Inflammatory macrophage (primary cell): ENCODE measurements at places on chromosomes 16 and 17.

DNA sequence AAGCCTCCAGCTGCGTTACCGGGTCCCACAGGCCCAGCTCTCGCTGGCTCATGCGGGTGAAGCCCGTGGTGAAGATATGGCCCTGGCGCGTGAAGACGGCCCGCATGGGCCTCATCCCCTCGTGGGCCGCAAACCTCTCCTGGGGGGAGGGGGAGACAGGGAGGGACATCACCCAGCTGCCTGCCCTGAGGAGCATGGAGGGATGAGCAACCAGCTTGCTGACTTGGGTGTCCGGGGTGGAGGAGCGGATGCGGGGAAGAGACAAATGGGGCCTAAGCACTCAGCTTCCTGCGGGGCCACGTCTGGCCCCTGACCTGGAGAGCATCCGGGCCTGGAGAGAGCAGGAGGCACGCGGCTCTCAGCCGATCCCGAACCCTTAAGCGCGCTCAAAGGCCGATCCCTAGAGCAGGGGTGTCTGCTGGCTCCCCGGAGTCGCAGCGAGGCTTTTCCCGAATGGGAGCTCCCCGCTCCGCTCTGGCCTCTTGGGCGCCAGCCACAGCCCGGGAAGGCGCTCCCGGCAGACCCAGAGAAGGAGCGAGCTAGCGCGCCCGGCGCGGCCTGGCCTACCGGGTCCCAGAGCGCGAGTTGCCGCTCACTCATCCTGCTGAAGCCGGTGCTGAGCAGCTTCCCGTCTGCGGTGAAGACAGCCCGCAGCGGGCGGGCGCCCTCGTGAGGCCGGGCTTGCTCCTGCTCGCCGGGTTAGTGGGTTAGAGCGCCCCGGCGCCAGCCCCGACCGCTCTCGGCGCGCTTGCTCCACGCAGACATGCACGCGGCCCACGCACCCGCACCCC is 5.0 kb downstream of the CORO6 start:
- DNase-seq: peak; percentile 77

DNA sequence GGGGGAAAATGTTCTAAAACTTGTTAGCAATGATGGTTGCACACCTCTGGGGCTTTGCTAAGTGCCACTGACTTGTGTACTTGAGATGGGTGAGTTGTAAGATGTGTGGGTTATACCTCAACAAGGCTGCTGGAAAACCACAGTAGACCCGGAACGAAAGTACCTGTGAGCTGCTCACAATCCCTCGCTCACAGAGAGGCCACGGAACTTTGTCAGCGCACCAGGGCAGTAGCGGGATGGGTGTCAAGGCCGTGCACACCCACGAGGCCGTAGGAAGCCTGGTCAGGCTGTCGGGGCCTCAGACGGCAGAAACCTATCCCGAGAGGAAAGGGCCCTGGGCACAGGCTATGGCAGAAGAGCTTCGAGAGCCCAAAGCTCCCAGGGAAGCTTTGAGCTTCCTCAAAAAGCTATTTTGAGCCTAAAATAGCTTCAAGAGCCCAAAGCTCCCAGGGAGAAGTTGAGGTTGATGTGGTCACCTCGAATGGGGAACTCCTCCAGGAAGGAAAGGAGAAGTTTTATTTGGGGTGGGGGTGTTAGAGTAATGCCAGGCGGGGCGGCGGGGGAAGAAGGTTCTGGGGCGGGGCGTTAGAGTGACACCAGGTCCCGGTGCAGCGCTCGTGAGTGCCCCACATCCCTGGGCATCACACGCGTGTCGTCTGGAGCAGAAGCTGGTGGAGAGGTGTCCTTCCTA is 19.0 kb downstream of the CBFA2T3 start:
- peak; percentile 96 for DNase-seq

DNA sequence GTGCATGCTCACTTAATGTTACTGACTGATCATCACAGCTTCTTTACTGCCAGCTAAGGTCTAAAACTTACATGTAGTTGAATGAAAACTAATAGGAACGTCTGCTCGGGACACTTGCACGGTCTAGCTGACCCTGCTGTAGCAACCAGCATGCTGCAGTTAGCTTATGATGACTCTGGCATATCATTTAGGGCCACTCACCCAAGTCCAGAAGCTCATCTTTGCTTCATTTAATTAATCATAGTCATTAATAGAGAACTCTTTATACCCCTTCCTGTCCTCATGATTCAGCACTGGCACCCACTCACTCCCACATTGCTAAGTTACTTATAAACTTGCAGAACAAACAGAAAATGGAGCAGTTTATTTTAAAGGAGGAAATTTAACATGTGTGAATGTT is 136.3 kb downstream of the NLK start:
- DNase-seq: peak; percentile 67

DNA sequence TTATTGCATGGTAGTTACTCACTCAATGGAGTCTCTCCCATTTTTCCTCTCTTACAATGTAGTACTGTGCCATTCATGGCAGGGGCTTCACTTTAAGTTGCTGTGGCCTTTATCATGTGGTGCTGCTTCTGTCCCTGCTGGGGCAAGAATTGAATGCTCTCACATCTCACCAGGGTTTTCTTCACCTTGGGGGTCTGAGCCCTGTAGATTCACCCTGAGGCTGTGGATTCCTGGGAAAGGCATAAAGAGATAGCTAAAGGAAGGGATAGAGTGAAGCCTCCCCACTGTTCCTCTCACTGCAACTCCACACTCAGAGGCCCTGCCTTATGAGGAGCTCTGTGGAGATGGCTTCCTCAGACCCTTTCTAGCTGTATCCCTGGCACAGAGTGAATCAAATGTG is 178.5 kb upstream of the GOT2 start:
- no peak for DNase-seq

DNA sequence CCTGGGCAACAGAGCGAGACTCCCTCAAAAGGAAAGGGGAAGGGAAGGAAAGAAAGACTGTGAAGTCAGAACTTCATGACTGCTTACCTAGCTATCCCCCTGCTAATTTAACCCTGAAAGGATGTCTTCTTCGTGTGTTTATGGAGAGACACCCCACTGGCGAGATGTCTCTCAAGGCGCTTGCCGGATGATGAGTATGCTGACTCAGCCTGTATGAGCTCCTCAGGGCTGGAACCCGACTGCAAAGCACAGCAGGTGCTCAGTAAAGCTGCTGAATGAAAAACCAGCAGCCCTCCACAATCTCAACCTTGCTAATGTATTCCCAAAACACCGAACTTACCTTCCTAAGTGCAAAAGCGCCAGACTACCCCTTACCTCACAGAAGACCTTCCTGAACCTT is 2.3 kb downstream of the ANKFY1 start:
- DNase-seq: no peak

DNA sequence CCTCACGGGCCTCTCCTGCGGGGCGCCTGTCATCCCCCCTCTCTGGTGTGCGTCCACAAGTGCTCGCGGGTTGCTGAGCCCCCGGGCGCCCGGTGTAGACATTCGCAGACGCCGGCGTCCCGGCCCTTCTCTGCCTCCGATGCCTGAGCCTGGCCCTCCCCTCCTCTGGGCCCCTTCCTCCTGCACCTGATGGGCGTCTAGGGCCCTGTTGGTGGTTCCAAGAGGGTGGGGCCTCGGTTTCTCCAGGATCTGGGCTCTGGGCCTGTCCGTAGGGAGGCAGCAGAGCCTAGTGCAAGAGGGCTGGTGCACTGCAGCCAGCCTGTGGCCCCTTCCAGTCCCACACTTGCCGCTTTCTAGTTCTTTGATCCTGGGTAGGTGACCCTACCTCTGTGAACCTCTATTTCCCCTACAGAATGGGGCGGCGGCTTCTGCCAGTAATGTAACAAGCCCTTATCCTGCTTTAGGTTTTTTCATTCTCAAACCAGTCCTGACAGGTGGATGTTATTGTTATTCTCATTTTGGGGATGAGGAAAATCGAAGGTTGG is 623 bp downstream of the E4F1 start:
- DNase-seq: peak; percentile 59

GRCh38 chr16:23952128-23952970 is 116.6 kb downstream of the PRKCB start:
- peak; percentile 85 for DNase-seq
